LHCN-M2 (cell line): ENCODE measurements at places on chromosomes 3 and 15. TPM values are rescaled to one million over a fixed set of nuclear protein-coding genes. Genes with fewer than 3 reads are reported as not detected.

GRCh38 chr3:183158551-183159006 is 4.0 kb downstream of the LAMP3 start:
- peak; percentile 36 for DNase-seq

GRCh38 chr3:64957408-64958198 is 269.8 kb upstream of the ADAMTS9 start:
- DNase-seq = peak; percentile 50

- no peak for DNase-seq
Measured at GRCh38 chr3:10757821-10758130, 58.3 kb upstream of the SLC6A11 start.

DNA sequence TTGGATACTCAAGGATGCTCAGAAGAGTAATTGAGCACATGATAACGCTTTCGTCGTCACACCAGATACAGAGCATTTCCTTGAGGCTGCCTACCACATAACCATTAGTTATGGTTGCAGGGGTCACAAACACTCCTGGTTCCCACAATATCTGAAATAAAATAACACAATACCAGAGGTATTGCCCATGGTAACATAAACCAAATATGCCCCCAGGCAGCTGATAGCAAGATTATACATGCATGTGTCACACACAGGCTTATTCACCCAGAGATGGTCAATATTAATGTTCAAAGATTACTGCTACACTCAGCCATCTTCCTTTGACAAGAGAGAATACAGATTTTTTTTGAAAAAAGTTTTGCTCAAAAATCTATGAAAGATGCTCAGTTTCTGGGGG is 7.3 kb downstream of the RPL39L start:
- no peak for DNase-seq

The CA12 gene
- total RNA-seq = 4.9 and 5.2 TPM in 2 replicates

The STXBP5L gene
- total RNA-seq = under 0.01 TPM in 1 of 2 replicates, not detected in the other

The LARP6 gene
- 43.6 and 45.0 TPM in 2 replicates for total RNA-seq
